ENCODE measurements at places on chromosomes 16 and 17. TPM values are rescaled to one million over a fixed set of nuclear protein-coding genes. Genes with fewer than 3 reads are reported as not detected.

- no peak overlapping the region for H3K4me3 ChIP-seq
- H3K36me3 ChIP-seq: no peaks in the 10 kb centered on the region
- no peaks in the 10 kb centered on the region for H3K27me3 ChIP-seq
- no peaks in the 10 kb centered on the region for H3K4me1 ChIP-seq
Observed at GRCh38 chr16:17357307-17358062, 113.3 kb downstream of the XYLT1 start.

DNA sequence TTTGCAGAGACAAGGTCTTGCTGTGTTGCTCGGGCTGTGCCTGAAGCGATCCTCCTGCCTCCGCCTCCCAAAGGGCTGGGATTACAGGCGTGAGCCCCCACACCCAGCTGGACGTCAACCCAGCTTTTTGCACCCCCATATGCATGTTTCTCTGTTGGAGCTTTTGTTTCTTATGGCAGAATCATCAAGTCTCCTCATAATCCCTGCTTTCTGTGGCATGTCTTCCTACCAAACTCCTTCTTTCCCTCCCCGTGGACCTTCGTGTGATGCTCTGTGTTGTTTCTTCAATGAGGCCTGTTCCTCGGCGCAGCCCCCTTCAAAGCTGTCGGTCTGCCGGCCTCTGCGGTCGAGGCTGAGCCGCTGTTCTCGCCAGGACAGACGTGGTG lies 71.6 kb downstream of the METRNL start:
- H3K4me1 ChIP-seq: no peaks in the 10 kb centered on the region
- no peaks in the 10 kb centered on the region for H3K27me3 ChIP-seq
- no peak for DNase-seq
- H3K36me3 ChIP-seq: no peaks in the 10 kb centered on the region
- no peak overlapping the region for H3K4me3 ChIP-seq

- DNase-seq: no peak
- no peaks in the 10 kb centered on the region for H3K27me3 ChIP-seq
- no peak overlapping the region for H3K27ac ChIP-seq
- no peaks in the 10 kb centered on the region for H3K4me1 ChIP-seq
- no peaks in the 10 kb centered on the region for H3K36me3 ChIP-seq
Observed at GRCh38 chr17:32496395-32497073, 9.7 kb downstream of the CDK5R1 start.

- H3K27ac ChIP-seq: no peak overlapping the region
- DNase-seq: no peak
- no peak overlapping the region for H3K4me3 ChIP-seq
Observed at GRCh38 chr17:66706851-66707450, 128.0 kb upstream of the CACNG5 start.

Gene CDR2L
- total RNA-seq: 0.64 TPM

Gene CLEC19A
- total RNA-seq: not detected

Gene MGRN1
- total RNA-seq: 51.3 TPM

Gene ABCC6
- 115 TPM for total RNA-seq

Data from right lobe of liver (tissue), 6 donors.